ENCODE measurements at places on chromosomes 2 and 18. TPM values are rescaled to one million over a fixed set of nuclear protein-coding genes. Genes with fewer than 3 reads are reported as not detected.
A peak's percentile ranks its signal among the peaks of the same experiment; 100 is the strongest.

Gene CCDC141
- total RNA-seq: 11.7 TPM

Gene DYNAP
- total RNA-seq: not detected

GRCh38 chr2:120441744-120442471, 96.0 kb downstream of the INHBB start:
- DNase-seq: peak; percentile 77

DNA sequence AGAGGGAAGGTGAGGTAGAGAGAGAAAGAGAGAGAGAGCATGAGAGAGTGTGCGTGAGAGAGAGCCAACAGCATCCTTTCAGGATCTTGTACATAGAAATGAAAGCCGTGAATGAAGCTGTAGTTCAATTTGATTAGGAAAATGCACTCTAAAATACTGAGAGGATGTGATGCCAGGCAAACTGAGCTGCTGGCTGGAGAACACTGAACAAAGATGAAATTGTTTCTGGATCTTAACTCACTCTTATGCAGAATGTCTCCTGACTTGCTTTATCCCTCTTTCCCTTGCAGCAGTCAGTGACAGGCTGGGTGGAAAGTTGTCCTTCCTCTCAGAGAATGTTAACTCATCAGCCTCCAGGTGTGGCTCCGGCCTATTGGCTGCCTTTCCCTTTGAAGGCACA, 10.7 kb downstream of the LYPD1 start:
- no peak for DNase-seq

Gene LBX2
- 4.6 TPM for total RNA-seq

Gene APCDD1
- 38.8 TPM for total RNA-seq

DNA sequence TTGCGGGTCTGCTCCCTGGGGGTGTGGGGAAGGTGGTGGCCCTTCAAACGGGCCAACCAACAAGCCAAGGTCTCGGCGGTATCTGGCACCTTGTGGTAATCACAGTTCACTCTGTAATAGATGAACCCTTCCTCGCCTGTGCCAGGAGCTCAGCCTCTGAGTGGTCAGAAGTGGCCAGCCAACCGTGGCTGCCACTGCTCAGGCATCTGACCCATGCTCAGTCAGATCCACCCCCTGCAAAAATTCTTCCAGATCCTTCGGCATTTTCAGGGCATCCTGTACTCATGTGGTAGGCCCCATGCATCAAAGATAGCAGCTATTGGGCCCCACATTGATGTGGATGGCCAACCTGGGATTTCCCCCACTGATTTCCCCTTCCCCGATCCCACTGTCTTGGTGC, 39.6 kb upstream of the SERPINE2 start:
- no peak for DNase-seq

DNA sequence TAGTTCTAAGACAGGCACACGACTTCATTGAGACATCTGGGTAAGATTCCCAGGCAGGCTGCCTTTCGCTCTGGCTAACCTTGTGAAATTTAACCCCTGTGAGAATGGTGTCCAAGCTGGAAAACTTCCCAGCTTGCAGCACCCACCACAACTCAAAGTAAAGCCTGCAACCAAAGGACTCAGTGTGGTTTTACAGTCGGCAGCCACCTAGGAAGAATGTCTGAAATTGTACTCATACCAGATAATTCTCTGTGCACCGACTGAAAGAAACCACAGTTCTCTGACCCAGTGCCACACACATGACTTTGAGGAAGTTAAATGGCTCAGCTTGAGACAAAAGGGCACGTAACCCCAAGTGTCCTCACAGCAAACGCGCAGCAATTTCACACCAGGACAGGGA, 125.7 kb downstream of the RBMS1 start:
- no peak for DNase-seq

- DNase-seq: no peak
These were observed 207.3 kb downstream of the HAUS1 start for GRCh38 chr18:46311491-46311890.

Gene PARD6G
- total RNA-seq: 1.9 TPM

DNA sequence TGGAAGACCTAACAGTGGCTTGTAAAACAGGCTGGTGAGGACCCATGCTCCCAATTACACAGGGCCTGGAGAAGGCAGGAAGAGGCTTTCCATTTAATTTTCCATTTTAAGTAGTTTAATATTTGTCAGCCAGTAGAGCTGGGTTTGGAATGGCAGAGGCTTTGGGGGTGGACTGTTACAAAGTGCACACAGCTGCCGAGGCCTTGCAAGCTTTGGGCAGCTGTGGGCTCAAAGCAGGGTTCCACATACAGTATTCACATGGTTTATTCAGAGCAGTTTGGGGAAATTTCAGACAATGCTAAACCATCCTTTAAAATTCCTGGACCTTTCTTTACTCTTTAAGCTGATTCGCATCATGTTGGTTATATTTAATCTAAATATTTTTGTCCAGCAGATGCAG, 132.6 kb downstream of the WDSUB1 start:
- DNase-seq: no peak

Gene KCNIP3
- 14.4 TPM for total RNA-seq

GRCh38 chr2:69087912-69088240, 74.9 kb downstream of the ANTXR1 start:
- no peak for DNase-seq

GRCh38 chr2:216428618-216429350, 16.5 kb downstream of the SMARCAL1 start:
- DNase-seq: no peak

GRCh38 chr2:222982909-222983265, 69.1 kb upstream of the KCNE4 start:
- no peak for DNase-seq

GRCh38 chr18:57077005-57077765, 69.7 kb upstream of the BOD1L2 start:
- DNase-seq: no peak

Gene CHAC2
- total RNA-seq: 1.2 TPM
